ENCODE measurements at places on chromosomes 12 and 14.

DNA sequence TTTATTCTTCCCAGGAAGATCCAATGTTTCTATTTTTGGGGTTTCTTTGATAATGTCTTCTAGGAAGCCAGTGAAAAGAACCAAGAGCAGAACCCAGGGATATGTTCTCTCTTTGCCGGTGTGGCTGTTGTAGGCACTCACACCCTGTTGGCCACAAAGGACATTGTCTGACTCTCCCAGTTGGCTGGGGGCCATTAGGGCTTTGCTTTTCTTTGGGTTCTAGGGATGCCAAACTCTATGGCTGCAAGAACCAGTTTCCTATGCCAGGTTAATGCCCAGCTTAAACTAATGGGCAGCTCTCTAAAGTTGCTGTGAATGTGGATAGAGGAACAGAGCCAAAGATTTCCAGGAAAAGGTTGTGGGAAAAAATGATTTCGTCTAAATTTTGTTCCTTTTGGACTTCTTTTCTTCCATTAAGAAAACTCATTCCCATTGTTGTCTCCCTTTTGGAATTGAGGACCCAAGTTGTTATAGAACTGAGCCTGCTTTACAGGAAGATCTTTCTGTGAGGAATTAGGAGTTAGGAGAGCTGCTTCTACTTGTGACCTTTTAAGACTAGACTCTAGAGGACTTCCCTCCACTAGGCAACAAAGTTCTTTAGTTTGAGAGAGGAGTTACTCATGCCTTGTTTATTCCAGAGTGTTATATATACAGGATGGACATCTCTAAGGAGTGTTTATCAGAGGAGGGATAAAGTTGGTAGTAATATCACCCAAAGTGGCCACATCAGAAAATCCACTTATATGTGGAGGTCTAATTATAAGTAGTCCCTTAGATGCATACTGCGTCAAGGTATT lies 13.1 kb downstream of the COPZ1 start:
- no peak for DNase-seq

- no peak for DNase-seq
These were observed 36.6 kb downstream of the RCOR1 start for GRCh38 chr14:102629011-102629444.

GRCh38 chr12:52580496-52580895 lies 6.9 kb upstream of the KRT74 start:
- DNase-seq = no peak

DNA sequence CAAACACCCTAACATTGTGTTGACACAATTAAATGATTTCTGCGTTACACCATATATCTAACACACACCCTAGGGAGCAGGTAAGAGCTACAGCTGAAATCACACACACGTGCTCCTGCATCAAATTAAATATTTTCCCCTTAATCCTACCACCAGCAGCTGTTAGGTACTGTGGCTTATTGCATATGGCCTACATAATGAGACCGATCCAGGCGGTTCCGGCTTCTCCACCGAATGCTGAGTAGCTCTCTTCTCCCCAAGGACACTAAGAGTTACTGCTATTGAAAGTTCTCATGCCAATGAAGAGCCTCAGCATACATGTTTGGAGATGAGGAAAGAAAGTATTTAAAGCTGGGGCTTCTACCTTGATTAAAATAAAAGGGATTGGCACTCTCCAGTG lies 472.2 kb upstream of the STXBP6 start:
- no peak for DNase-seq

GRCh38 chr14:105126126-105126980 lies 42.2 kb downstream of the JAG2 start:
- DNase-seq = no peak

GRCh38 chr12:117882181-117882580 lies 86.6 kb downstream of the KSR2 start:
- DNase-seq = no peak

GRCh38 chr14:76053572-76054355 lies 68.2 kb downstream of the IFT43 start:
- DNase-seq = no peak

DNA sequence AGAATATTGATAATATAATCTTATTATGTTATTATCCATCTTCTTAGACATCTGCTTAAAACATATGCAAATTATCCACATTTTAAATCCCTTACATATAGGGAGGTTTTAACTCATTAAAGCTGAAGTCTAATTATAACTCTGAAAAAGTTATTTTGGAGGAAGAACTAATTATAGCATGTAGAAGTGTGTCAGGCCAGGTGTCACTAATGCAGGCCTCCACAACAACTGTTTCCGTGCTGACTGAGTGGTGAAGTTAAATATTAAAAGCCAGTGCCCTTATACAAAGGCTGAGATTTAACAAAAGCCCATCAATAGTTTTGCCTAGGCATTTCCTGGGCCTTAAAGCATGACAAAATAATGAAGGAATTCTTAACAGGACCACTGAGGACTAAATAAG lies 157.4 kb downstream of the LRRK2 start:
- no peak for DNase-seq

DNA sequence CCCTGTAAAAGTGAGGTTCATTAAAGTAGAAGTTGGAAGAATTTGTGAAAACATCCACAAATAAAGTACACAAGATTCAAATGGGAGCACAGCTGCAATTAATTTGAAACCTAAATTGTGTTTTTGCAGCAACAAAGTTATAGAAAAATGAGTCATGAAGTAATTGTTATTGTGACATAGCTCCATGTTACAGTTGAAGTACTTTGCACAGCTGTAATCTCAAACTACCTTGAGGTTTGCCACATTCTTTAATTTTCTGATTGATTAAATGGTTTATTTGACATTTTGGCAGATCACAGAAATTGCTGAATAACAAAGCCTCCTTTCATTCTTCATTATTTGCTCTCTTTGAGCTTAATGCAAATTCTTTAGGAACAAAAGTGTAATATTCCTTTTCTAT lies 111.3 kb downstream of the RMST start:
- DNase-seq = no peak

- DNase-seq = no peak
These were observed 198.1 kb downstream of the SEC23A start for GRCh38 chr14:38904959-38905358.

- no peak for DNase-seq
These were observed 4.5 kb downstream of the CYP46A1 start for GRCh38 chr14:99688629-99689028.

- no peak for DNase-seq
These were observed 474.9 kb downstream of the ATP23 start for GRCh38 chr12:58416236-58416635.

DNA sequence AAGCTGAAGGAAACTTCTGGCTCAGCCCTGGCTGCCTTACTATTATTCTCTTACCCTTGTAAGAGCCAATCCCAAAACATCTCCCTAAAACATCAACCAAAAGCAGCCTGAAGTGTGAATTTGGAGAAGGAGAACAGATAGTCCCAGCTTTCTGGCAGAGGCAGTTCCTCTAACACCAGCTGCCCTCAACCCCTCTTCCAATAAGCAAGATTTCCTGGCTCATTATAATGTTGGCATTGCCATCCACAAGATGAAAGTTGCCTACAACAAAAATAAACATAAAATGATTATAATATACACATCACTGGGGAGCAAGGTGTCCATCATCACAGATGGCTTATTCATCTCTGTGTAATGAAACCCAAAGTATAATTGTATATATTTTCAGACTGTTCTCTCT lies 352.5 kb upstream of the CCDC196 start:
- DNase-seq = no peak

GRCh38 chr14:98270201-98270600 lies 1001.8 kb downstream of the BCL11B start:
- DNase-seq = no peak

DNA sequence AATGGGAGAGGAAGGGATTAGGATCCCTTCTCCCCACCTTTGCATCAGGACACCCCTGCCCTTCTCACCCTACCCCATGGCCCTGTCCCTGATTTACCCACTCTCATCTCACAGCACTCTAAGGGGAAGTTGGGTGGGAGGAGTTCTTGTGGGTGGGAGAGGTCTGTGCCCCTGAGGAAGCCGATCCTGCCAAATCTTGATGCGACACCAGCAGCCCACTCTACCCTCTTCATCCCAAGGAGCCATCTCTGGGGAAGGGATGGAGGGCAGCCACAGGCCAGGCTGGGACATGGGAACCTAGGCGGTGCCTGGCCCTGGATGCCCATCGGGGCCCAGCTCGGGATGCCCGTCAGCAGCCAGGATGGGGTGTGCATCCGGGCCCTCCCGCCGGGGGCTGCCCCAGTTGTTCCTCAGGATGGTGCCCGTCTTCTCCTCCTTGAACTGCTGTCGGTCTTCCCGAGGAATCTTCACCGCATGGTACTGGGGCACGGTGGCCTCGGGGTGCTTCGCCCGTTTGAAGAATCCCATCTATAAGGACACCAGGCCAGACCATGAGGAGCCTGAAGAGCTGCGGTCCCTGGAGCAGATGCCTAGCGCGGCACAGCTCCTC lies 22.8 kb downstream of the ITGA7 start:
- DNase-seq = no peak

DNA sequence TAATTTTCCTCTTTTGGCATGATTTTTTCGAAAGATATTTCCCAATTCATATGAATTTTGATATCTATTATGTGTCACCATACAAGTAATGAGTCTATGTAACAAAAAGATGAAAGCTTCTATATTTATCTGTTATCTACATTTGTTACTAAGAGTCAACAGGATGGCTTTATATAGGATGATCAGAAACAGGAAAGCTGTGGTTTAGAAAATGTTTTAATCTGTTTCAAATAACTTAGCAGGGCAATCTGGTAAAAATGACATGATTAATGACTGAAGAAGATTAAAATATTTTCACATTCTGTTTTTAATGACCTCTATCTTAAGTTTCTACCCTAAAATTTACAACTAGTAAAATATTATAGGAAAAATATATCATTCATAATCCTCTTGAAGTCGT lies 105.8 kb downstream of the MSRB3 start:
- DNase-seq = no peak

Measured in GM12865 (cell line).